ENCODE measurements at places on chromosomes 13 and 19.

GRCh38 chr13:103663996-103664395, 597.8 kb upstream of the SLC10A2 start:
- no peak for DNase-seq

DNA sequence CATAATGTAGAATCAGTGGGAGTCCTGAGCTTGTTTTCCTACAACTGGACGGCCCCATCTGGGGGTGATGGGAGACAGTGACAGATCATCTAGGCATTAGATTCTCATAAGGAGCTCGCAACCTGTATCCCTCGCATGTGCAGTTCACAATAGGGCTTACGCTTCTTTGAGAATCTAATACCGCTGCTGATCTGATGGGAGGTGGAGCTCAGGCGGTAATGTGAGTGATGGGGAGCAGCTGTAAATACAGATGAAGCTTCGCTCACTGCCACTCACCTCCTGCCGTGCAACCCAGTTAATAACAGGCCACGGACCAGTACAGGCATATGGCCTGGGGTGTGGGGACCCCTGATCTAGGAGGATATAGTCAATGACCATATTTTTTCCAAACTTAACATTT, 38.8 kb downstream of the RCBTB1 start:
- DNase-seq, result no peak

DNA sequence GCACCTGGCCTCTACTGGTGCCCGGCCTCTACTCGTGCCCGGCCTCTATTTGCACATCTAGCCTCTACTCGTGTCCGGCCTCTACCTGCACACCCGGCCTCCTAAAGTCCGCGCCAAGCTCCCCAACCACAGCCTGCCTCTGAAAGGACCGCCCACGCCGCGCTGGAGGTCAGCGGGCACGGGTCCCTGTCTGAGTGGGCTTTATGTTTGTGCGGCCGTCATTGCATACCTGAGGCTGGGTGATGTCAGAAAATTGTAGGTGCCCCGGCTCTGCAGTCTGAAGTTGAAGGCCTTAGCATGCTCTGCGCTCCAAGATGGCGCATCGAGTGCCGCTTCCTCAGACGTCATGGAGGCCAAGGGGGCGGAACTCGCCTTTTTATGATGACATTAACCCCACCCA, 1.1 kb downstream of the ZNF135 start:
- no peak for DNase-seq

GRCh38 chr13:37173214-37173613, 67.8 kb upstream of the CSNK1A1L start:
- DNase-seq, result peak; percentile 46

DNA sequence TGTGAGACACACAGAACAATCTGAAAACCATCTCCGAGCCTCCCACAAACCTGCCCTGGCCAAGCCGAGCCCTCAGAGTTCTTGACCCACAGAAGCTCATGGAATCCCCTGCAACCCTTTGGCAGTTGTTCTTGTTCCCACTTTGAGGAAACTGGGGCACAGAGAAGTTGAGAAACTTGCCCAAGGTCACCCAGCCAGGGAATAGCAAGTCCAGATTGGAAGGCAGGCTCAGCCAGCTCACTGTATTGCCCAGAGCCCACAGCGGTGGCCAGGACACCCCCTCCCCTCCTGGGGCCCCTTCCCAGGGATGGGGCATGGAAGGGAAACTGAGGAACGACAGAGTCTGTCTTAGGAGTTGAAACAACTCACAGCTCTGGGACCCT, 1.8 kb downstream of the ZSWIM4 start:
- DNase-seq, result no peak
